ENCODE measurements at places on chromosomes 2 and 18. TPM values are rescaled to one million over a fixed set of nuclear protein-coding genes. Genes with fewer than 3 reads are reported as not detected.

- peak; percentile 59 for DNase-seq
Observed at GRCh38 chr2:96870626-96871255, 861 bp upstream of the SEMA4C start.

DNA sequence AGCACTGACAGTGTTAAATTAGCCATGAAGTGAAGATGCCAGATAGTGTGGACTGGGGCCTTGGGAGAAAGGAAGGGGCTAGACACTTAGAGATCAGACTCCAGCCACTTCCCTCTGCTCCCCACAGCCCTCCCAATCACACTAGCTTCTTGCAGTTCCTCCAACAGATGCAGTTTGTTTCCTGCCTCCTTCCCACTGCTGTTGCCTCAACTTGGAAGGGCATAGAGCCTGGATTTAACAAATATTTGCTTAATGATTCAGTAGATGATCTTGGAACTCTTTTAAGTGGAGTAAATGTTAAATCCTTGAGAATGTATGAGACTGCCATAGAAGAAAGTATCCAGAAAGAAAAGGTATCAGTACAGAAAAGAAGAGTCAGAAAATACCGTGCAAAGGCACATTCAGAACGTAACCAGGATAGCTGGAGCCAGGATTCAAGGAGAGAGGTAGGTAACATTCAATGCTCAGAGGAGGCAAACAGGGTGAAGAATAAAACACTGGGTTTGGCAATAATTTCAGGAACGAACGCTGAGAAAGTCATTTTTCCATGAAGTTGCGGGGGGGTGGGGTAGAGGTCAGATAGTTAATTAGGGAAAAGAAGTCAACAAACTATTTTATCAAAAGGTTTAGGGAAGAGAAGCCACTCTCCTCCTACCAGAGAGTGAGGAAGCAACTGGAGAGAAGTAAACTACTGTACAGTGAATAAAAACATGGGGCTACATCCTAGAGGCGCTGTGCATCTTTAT, 1.3 kb upstream of the BZW1 start:
- DNase-seq, result no peak

DNA sequence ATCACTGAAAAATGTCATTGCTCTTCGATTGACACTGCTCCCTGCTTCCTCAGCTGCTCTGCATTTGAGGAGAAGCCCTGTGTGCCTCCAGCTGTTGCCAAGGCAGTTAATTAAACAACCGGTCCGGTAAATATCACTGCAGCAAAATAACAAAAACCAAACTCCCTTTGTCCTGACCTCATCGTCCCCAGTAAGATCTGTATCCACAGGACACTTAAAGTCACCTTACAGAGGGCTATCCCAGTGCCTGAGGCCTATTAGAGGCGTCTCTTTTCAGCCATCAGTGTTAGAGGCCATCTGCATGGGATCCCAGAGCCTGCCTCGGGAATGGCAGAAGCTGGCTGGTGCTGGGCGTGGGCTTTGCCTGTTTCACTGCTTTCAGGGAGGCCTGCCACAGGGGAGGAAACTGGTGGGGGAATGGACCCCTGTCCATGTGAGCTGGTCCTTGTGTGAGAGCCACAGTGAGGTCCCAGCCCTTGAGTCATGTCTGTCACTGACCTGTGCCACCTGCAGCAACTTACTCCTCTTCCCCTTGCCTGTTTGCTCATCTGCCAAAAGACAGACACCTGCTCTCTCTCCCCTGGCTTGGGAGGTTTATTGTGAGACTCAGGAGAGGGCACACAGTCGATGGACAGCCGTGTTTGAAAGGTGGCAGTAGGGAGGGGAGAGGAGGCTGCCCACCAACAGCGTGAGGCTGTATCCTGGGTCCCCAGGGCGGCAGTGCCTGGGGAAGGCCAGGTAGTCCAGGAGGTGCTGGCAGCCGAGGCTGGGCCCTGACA, 117.7 kb upstream of the MCFD2 start:
- DNase-seq, result no peak

DNA sequence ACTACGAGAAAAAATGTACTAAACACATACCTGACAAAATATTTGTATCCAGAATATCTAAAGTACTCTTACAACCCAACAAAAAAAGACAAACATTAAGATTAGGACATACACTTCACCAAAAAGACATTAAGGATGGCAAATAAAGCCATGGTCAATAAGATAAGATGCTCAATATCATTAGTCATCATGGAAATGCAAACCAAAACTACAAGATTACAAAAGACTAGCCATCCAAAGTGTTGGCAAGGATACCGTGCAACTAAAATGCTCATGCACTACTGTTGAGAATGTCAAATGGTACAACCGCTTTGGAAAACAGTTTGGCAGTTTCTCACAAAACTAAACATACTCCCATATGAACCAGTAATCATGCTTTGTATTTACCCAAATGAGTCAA, 29.7 kb downstream of the MAP3K2 start:
- no peak for DNase-seq

The DDX1 gene
- 52.6 TPM for total RNA-seq

The EPAS1 gene
- 1.0 TPM for total RNA-seq

The SCYGR4 gene
- total RNA-seq, result not detected

DNA sequence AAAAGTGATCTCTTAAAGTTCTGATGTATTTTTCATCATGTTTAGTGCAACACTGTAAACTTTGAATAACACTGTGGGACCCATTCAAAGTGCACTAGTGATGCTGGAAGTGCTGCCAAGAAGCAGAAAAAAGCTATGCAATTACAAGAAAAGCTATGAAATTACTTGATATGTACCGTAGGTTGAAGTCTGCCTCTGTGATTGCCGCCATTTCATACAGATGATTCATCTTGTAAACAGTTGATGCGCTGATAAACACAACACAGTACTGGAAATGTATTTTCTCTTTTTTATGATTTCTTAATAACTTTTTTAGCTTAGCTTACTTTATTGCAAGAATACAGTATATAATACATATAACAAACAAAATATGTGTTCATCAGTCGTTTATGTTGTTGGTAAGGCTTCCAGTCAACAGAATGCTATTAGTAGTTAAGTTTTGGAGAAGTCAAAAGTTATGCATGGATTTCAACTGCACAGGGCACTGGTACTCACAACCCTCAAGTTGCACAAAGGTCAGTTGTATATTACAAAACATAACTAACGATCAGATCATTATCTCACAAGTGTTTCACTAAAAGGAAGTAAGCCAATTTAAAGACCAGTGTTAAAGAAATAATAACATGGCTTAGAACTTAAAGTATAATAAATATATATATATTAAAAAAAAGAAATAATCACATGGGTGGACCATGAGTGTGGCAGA, 82.0 kb downstream of the SGPP2 start:
- DNase-seq, result no peak

DNA sequence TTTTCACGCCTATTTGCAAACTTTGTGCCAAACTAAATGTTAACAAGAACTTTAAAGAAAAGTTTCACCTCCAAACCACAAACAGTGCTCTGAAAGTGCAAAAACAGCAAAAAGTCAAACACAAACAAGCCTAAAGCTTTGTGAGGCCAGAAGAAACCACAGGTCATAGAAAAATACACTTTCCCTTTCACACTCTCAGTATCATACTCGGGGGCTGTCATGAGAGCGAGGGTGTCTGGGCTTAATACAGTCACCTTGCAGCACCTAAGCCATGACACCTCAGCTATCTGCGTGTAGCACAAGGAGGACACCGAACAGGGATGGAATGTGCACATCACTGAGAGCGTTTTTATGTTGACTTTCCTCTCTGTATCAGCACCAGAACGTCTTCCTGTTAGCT, 26.6 kb upstream of the SEH1L start:
- DNase-seq, result no peak

The NEU2 gene
- total RNA-seq, result not detected

The ZNF804A gene
- total RNA-seq, result 2.4 TPM

GRCh38 chr2:39608263-39608575, 57.5 kb upstream of the TMEM178A start:
- DNase-seq, result no peak

The MFSD2B gene
- total RNA-seq, result not detected

The HOXD11 gene
- not detected for total RNA-seq

DNA sequence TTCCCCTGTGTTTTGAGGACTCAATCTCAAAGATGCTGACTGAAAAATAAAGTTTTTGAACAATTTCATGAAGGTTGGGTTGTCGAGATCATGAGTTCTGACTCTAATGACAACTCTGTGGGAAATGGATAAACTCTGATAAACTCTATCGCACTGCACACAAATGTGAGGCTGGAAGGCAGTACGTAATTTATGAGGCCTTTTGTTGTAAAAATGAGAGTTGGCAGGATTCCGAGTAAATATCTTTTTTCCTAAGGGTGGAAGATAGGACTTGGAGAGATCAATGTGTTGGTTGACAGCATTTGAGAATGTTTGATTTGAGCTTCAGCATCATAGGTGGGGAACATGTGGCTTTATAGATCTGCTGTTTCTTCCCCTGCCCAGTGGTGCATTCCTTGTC, 90.4 kb downstream of the SPTBN1 start:
- no peak for DNase-seq

The FMNL2 gene
- 8.4 TPM for total RNA-seq

DNA sequence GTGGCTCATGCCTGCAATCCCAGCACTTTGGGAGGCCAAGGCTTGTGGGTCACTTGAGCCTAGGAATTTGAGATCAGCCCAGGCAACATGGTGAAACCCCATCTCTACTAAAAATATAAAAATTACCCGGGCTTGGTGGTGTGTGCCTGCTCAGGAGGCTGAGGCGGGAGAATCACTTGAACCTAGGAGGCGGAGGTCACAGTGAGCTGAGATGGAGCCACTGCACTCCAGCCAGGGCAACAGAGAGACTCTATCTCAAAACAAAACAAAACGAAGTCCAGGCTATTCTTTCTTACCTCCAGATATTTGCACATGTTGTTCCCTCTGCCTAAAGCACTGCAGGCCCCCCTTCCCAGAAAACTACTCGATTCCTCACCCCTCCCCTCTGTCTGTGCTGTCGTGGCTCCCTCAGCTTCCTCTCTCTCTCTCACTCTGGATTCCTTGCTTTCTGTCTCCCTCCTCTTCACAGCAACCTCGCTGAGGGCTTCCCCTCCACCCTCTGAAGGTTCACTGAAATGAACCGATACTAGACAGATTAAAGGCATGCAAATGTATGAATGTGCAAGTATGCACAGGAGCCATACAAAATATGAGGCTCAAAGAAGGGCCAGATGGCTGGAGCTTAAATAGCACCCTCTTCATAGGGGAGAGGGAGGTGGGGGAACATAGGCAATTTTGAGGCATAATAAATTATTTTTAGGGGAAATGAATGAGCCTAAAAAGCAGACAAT, 18.5 kb downstream of the TMEM177 start:
- no peak for DNase-seq

- peak; percentile 45 for DNase-seq
Observed at GRCh38 chr2:88885275-88885674, 193.8 kb downstream of the RPIA start.

DNA sequence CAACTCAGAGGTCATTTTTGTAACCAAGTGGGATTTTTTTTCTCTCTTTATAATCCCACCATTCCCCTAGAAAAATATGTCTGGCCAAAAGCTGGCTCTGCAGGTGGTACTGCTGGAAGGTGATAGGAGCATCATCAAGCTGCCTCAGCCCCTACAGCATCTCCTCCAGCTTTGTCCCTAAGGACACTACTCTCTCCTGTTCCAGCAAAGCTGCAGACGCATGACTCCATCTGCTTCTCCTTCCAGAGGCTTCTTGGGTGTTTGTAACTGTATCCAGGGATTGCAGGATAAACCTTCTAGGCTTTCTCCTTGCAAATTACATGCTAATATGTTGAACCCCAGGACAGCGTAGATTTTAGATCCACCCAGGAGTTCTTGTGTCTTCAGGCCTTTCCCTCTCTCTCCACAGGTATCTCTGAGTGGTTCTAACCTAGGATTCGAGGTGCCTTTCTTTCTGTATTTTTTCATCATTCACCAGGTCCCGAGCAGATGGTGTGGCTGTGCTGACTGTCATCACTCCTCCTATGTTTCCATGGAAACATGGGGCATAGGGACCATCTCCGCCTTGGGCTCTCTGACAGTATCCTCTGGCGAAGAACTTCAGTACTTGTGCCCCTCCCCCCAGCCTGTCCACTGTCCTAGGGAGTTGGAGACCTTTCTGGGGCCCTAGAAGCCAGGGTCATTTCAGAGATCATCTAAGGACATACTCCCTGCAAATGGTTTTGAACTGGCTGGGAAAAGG, 34.3 kb downstream of the AFF3 start:
- no peak for DNase-seq

- DNase-seq, result no peak
Observed at GRCh38 chr2:226018641-226019040, 619.1 kb downstream of the NYAP2 start.

DNA sequence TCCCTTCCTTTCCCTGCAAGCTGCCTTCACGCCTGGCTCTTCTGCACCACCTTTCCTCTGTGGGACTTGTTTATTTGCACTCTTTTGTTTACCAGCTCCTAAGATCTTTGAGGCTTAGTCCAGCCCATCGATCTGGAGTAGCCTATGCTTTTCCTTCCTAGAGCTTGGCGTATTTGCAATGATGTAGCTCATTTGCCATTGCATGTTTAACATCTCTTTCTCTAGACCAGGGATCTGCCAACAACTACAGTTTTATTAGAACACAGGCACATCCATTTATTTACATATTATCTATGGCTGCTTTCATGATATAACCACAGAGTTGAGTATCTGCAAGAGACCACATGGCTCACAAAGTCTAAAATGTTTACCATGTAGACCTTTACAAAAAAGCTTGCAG, 150.4 kb downstream of the RAPGEF4 start:
- DNase-seq, result no peak

DNA sequence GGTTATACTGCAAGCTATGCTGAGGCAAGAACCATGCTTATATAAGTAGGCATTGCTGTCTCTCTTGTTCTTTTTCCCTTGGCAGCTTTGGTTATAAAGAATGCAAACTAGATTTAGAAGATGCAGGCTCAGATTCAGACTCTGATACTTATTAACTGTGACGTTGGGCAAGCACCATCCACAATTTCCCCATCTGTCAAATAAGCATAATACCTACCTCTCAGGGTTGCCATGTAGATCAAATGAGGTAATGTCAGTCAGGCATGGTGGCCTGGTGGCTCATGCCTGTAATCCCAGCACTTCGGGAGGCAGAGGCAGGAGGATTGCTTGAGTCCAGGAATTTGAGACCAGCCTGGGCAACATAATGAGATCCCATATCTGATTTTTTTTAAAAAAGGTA, 21.7 kb downstream of the ITGAV start:
- DNase-seq, result no peak

The MROH2A gene
- not detected for total RNA-seq

The HNMT gene
- 0.12 TPM for total RNA-seq

- DNase-seq, result no peak
Observed at GRCh38 chr2:188395903-188396689, 104.4 kb downstream of the GULP1 start.

Data from B cell (primary cell).